ENCODE measurements at places on chromosomes 6 and 20.

DNA sequence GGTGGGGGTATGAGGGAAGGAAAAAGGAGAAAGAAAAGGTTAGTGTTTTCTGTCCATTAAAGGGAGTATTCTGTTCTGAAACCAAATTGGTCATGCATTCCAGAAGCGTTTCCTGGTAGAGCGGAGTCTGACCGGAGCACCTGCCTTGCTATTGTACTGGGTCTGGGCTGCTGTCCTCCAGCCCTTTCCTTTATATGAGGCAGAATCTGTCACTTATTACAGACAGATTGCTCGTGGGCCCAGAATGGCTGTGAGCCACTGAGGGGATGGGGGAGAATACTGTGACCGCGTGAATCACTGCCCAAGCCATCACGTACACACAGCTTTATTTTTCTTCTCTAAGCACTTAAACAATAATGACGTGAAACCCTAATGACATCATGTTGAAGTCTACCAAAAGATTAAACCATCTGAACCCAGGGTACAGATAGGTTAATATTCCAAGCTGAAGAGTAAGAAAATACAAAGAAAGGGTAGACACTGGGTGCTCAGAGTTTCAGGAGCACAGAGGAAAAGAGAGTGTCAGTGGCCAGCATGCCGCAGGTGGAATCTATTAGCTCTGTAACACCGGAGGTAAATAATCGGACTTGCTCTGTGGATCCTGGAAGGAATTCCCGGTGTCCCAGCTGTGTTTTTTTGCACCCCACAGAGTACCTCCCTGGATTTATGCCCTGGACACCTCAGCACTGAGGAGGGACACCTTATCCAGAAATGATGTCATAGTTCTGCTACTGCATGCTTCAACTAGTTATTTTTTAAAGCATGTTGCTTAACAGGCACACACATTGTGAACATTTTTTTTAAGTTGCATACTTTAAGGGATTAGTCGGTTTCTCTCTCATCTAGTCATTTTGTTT, 573.3 kb downstream of the PKHD1 start:
- DNase-seq, result peak; percentile 5

GRCh38 chr6:142823256-142823902, 121.6 kb downstream of the HIVEP2 start:
- DNase-seq, result no peak

GRCh38 chr6:145904391-145904790, 59.8 kb downstream of the SHPRH start:
- DNase-seq, result no peak

GRCh38 chr20:3804254-3804751, 8.2 kb downstream of the CDC25B start:
- no peak for DNase-seq

DNA sequence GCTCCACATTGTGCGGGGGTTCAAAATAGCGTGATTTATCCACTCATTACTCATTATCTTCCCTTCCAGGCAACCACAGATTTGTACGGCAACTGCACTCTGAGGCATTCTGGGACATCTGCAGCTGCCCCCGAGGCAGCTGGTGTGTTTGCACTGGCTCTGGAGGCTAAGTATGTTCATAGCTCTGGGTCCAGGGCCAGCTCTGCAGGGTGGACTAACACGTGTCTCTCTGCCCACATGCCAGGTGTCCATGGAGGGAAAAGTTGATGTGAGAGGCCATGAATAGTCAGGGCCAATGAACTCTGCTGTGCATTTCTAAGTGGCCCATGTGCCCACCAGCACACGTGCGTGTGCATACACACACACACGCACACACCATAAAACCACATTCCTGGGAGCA, 74.9 kb downstream of the BFSP1 start:
- DNase-seq, result no peak

DNA sequence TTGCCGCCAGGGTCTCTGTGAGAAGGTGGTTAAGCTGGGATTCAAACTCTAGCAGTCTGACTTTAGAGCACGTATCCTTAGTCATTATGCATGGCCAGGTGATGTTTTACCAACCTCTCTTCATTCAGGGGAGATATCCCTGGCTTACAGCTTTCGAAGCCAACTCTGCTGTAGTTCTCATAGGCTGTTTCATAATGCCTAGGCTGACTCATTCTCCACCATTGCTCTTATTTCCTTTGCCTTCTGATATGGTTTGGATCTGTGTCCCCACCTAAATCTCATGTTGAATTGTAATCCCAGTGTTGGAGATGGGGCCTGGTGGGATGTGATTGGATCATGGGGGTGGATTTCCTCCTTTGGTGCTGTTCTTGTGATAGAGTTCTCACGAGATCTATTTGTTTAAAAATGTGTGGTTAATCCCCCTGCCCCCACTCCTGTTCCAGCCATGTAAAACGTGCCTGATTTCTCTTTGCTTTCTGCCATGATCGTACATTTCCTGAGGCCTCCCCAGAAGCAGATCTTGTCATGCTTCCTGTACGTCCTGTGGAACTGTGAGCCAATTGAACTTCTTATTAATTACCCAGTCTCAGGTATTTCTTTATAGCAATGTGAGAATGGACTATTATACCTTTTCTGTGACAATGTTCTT, 94.6 kb upstream of the MAN1A1 start:
- peak; percentile 15 for DNase-seq

- peak; percentile 66 for DNase-seq
Observed at GRCh38 chr6:53811082-53811481, 16.3 kb downstream of the LRRC1 start.

- no peak for DNase-seq
Observed at GRCh38 chr6:20266851-20267608, 54.8 kb upstream of the MBOAT1 start.

DNA sequence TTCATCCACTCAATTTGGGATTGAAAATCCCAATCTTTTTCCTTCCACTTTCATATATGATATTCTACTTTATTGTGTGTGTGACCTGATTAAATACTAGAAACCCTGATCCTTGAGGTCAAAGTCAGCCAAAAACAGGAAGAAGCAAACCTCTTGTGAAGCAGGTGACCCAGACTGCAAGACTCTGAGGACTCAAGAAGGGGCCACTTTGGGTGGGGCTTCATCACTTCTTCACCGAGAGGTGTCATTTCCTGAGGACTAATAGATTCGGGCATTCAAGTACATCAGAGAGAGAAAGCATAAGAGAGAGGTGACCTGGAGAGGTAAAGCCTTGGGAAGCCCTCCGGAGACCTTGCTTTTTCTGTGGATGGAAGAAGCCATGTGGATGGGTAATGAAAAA, 129.0 kb downstream of the CFAP61 start:
- no peak for DNase-seq

- DNase-seq, result no peak
Observed at GRCh38 chr6:7201732-7202541, 94.2 kb downstream of the RREB1 start.

DNA sequence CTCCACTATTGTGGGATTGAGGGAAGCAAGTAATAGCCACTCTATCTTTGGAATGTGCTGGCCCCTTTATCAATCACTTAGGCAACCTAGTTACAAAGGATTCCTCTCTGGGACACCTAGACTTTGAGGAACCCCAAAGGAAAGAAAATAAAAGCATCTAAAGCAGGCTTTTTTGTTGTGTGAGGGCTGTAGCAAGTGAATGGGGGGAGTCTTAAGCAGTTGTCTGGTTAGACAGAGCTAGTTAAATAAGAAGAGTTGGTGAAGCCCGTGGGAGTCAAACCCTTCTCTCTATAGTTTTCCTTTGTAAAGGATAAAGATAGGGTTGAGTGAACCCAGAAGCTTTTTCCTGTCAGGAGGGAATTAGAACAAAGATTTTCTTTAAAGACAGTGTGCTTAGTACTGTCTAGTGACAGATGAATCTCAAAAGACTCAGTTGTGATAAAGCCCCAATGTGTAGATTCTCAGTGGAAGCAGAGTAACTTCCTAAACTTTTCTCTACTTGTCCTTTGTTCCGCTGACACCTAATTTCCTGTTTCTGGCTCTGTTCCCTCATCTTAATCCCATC, 63.3 kb downstream of the HDGFL1 start:
- DNase-seq, result no peak

DNA sequence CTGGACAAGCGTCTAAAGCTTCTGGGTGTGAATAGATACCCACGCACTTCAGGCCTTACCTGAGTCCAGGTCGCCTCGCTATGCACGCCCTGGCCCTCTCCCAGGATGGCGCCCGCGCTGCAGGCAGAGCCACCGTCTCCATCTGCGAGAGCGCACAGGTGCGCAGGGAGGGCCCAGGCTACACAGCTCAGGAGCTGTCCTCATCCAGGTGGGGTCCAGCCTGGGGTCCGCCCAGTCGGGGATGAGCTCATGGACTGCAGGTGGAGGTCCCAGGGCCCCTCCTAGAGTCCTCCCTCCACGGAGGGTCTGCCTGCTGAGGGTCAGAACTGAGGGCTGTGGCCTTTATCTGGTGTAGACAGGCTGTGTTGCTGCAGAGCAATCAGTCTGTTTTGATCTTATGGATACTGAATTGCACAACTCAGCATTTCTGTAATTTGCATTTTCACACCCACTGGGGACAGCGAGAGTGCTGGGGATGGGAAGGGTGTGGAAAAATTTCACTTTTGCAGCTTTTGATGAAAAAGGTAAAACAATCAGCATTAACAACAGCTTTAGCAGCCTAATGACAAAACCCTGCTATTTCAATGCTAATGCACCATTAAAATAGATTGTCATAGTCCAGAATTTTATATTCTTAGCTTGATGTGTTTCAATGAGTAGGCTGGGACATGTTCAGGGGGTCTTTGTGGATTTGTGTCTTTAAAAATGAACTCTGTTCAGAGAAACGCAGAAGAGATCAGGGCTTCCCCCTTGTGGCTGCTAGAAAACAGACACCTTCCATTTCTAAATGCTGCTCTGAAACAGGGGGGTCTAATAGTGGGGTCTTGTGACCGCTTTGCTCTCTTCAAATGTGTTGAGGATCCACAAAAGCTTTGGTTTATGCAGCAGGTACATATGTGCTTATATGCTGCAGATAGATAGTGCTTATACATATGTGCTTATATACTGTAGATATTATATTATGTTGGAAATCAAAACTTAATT, 77.8 kb upstream of the PHACTR3 start:
- no peak for DNase-seq

- DNase-seq, result no peak
Observed at GRCh38 chr20:21513881-21514540, at the start of gene NKX2-2. Gene NKX2-2, minus strand, starts transcription at chr20:21514064. Its CDS starts 395 bp downstream, at chr20:21513669.

GRCh38 chr6:37136821-37137200, 33.1 kb upstream of the PIM1 start:
- no peak for DNase-seq

DNA sequence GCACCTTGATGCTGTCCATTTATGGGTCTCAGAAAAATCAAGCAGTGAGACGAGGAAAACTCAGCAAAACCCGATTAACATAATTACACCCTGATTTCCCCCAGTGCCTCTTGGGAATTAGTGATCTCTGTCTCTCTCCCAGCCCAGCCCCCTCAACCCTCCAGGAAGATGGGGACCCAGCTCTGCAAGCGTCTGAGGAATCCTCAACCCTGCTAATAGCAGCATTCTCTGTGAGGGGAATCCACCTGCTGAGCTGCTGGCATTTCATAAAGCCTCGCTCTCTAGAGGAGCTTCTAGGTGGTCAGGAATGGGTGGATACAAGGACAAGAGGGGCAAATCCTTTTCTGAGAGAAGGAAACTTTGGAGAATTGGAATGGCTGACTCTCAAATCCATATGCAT, 13.9 kb downstream of the NR2E1 start:
- no peak for DNase-seq

DNA sequence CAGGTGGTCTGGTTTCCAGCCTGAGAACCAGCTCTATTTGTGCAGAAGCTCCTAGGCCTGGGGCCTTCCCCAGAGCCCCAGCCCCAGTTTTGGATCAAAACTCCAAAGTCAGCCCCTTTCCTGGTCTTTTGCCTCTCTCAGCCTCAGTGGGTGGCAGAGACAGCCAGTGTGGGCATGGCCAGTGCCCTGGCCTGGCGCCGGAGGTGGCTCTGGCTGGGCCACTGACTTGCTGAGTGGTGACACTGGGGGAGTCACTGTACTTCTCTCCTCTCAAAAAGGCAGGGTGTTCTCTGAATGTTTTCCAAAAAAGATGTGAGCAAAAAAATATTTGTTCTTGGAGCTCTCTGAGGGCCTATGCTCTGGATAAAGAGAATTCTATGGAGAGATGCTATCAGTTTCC, 20.0 kb upstream of the MLN start:
- DNase-seq, result no peak

DNA sequence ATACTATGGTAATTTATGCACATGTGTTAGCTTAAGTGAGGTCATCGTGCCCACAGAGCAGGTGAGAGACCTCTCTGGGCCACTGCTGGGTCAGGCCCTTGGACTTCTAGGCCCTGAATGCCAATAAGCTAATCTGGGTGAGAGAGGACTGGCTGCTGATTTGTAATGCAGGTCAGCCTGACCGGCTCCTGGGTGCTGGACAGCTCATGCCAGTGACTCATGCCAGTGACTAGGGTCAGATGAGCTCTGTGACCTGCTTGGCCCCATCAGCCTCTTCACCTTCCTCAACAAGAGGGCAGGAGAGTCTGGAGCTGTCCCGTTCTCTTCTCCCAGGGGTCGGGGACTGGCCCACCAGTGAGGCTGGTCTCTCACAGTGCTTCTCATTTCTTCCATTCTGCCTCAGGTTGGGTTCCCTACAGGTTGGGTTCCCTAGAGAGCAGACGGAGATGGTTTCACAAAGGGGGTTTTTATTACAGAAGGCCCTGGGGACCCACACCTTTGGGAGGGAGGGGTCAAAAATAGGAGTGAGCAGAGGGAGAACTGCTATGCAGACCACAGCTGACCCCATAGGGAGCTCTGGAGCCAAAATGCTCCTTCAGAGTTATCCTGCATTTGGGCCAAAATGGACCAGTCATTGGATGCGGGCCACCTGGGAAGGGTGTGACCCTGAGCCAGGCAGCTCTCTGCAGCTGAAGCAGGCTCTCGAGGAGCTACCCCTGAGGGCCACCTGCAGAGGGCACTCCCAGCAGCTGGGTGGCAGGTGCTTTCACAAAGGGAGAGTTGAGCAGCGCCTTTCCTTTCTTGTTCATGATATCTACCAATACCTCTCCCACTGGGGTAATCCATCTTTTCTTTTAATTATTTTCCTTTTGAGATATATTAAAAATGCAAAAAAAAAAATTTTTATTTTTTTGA, 2.2 kb upstream of the OXT start:
- DNase-seq, result no peak

- no peak for DNase-seq
Observed at GRCh38 chr20:2297357-2297728, 1.5 kb downstream of the TGM3 start.

GRCh38 chr6:124753562-124754105, 208.6 kb upstream of the RNF217 start:
- DNase-seq, result no peak

- no peak for DNase-seq
Observed at GRCh38 chr20:23162887-23163286, 76.8 kb upstream of the CD93 start.

GRCh38 chr6:138691595-138692057, 81.9 kb upstream of the CCDC28A start:
- DNase-seq, result peak; percentile 72

DNA sequence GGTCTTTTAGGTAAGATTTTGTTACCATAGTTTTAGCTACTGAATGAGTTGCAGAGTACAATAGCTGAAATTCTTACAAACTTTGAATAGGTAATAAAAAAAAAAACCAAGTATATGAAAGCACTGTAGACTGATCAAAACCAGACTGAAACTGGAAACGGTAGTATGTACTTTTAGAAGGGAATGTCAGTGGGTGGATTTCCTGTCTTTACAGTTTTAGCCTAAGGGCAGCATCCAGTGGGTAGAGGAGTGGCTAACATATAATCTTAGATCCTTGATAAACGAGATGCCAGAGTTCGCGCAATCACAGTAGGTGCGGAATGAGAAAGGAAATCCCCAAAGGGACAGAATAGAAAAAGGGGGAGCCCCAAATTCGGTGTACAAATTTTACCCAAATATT, 385.9 kb upstream of the RUNX2 start:
- DNase-seq, result no peak

GRCh38 chr6:114580882-114581281, 238.1 kb upstream of the HS3ST5 start:
- DNase-seq, result no peak

Data from GM03348 (cell line).